ENCODE measurements at places on chromosomes 11 and 22. TPM values are rescaled to one million over a fixed set of nuclear protein-coding genes. Genes with fewer than 3 reads are reported as not detected.

The APLNR gene
- not detected for total RNA-seq

The PHETA2 gene
- total RNA-seq: 3.8 TPM

GRCh38 chr11:34620820-34621792, at the start of gene EHF:
EHF (plus strand) TSS chr11:34621093; CDS start chr11:34642631, 21,538 bp downstream.
- no peak for DNase-seq

DNA sequence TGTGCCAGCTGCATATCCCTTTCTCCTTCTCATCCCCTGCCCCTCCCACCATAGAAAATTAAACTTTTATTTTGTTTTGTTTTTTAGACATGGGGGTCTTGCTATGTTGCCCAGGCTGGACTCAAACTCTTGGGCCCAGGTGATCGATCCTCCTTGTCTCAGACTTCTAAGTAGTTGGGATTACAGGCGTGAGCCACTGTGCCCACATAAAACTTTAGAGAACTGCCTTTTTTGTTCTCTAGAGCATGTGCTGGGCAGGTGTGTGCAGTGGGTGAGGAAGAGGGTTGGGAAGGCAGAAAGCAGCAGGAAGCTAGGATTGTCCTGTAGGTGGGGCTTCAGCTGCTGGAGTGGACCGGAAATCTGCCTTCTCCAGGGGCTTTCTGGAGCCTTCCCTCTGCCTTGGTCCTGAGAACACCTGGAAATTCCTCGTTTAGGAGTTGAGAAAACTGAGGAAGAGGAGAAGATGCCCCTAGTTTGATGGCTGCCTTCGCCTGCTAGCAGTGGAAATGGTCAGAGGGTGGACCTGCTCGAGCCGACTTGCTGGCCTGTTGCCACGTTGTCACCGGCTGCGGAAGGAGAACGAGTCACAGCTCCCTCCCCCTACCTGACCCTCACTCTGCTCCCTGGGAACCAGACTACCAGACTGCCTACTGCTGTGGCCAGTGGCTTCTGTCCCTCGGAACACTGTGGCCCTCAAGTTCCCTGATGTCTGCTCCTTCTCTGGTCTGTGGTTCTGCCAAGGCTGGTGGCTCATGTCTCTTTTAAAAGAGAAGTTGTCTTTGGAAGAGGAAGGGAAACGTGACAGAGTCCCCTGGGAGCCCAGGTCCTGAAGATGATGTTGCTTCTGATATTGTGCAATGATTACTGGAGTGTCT, 4.0 kb downstream of the ST14 start:
- DNase-seq: no peak

DNA sequence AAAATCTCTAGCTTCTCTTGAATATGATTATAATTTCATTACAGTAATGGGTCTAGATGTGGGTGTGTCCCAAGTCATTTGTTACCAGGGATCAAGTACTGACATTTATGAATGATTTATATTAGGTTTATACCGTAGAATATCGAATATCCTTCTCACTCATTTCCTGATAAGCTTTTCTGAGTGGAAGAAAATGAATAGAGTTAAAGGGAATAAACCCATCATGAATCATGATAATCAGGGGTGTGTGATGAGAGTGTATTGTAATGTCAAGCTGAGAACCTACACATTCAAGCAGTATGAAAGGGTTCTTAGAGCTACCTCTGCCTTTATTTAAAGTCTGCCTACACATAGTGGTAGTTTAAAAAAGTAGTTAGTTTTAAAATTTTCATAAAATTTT, 17.3 kb downstream of the MED17 start:
- no peak for DNase-seq

All from activated T-cell treated with anti-CD3 and anti-CD28 coated beads, Interleukin-2, amount 50 U/mL, for 72 hours (primary cell).